ENCODE measurements at places on chromosomes 6 and 20.

DNA sequence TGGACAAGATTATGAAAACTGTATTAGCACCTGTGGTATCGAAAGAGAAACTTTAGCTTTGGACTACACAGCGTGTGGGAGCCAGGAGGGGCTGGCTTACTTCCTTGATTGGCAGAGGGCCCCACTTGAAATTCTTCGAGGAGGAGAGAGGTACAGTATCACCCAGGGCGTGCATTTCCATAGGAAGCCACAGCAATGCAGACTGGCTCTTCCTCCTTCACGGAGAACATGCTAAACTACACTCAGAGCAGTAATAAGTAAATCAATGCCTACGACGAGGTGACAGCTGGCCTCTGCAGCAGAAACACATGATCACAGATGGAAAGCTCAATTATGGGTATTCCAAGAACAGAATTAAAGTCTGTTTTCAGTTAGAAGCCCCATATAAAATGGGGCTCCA lies 44.2 kb downstream of the MYLK4 start:
- no peak for DNase-seq

DNA sequence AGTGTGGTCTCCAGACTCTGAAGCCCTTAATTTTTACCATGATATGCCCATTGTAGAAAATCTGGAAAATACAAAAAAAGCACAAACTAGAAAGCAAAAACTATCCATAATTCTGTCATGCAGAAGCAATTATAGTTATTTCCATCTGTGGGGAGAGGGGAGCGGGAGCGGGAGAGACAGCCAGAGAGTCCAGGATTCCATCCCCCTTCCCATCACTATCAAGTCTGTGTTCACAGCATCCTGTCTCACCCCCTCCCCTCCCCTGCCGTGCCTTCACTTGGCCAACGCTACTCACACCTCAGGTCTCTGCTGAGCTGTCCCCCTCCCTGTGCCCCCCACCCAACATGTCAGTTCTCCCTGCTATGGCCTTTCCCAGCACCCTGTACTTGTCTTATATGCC lies 14.5 kb downstream of the RIMS4 start:
- DNase-seq: no peak

- no peak for DNase-seq
Observed at GRCh38 chr6:33696548-33697518, 14.7 kb downstream of the UQCC2 start.

GRCh38 chr6:71512256-71512655 lies 223.6 kb downstream of the OGFRL1 start:
- no peak for DNase-seq

- no peak for DNase-seq
Observed at GRCh38 chr20:13455713-13456112, 183.0 kb downstream of the TASP1 start.

DNA sequence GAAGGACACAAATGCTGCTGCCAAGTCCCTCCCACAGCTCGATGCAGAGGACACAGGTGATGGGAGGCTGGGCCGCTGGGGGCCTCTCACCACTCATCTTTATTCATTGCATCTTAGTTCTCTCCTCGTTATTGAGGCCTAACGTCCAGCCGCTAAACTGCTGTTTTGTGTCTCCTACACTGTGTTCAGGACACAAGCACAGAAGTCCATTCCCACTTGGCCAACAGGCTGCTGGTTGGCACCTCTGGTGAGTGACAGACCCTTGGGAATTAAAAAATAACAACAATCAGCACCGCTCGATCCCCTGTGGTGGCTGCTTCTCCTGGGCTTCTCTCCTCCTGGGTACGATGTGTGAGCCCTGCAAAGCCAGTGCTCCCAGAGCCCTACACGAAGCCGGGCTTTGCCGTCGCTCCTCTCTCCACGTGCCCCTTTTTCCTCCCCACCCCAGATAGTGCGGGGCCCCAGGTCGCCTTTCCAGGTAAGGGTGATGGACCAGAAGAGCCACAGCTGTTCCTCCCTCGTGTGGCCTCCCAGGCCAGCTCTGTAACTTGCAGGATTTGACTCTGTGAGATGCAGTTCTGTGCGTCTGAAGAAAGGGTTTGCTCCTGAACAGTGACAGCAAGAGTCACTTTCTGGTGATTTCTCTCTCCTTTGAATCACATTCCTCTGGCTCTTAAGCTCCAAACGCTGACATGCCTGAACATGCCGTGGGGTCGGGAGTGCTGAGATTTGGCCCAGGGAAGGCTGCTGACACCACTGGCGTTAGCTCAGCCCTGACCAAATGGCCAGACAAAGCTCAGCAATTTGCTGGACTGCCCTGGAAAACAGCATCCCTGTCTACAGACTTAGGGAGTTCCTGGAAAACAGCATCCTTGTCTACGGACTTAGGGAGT lies 59.3 kb downstream of the DLL1 start:
- DNase-seq: no peak

GRCh38 chr6:112184951-112185350 lies 69.4 kb downstream of the LAMA4 start:
- DNase-seq: no peak

GRCh38 chr6:57342148-57342669 lies 24.8 kb downstream of the PRIM2 start:
- no peak for DNase-seq

DNA sequence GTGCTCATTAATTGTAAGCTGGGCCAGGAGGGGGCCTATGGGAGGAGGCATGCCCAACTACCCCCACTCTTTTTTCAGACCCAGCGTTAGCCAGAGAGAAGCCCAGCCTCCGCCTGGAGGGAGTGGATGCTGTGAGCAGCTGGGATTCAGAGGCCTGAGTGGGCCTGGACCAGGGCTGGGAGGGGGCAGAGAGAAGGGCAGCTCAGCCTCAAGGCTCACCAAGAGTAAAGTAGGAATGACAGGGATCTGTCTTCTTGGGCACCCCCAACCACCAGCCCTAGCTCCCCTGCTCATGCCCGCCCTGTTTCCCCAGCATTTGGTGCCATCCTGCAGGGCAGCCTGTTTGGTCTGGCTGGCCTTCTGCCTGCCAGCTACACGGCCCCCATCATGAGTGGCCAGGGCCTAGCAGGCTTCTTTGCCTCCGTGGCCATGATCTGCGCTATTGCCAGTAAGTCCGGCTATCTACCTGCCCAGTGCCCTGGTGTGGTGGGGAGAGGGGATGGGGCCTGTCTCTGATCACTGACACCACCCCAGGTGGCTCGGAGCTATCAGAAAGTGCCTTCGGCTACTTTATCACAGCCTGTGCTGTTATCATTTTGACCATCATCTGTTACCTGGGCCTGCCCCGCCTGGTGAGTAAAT lies 6.8 kb downstream of the SLC29A1 start:
- DNase-seq: no peak

DNA sequence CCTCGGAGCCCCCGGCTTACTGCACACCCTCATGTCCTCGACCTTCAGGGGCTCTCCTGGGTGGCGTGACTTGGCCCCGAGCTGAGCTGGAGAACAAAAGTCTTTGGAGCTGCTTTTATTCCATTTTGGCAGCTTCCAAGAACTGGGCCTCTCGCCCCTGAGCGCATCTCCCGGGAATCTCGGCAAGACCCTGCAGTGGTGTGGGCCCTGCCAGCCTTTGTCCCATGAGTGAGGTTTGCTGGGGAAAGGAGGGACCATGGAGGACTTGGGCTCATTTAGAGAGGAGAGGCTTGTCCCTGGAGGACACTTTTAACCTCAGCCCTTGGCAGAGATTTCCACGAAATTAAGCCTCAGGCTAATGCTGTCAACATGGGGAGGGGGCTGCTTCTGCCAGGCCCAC lies 62.3 kb upstream of the SLCO4A1 start:
- DNase-seq: no peak

GRCh38 chr20:47543006-47543431 lies 41.3 kb downstream of the NCOA3 start:
- DNase-seq: no peak

DNA sequence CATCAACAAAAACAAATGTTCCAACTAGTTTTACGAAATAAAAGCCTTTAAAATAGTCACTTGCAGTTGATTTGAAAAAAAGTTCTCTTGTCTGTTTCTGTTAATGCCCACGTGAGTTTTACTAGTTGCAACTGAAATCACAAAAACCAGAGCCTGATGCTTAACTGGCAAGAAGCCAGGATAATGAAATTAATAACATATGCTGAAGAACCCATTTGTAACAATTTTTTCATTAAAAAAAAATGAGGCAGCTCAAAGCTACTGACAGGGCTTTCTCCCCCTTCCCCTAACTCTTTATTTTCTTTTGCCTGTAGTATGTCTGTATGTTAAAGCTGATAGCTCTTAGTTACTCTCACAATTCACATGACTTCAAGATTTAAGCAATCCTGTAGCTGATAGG lies 132.7 kb upstream of the EYA4 start:
- DNase-seq: no peak

GRCh38 chr6:142014515-142014914 lies 118.2 kb upstream of the GJE1 start:
- no peak for DNase-seq

DNA sequence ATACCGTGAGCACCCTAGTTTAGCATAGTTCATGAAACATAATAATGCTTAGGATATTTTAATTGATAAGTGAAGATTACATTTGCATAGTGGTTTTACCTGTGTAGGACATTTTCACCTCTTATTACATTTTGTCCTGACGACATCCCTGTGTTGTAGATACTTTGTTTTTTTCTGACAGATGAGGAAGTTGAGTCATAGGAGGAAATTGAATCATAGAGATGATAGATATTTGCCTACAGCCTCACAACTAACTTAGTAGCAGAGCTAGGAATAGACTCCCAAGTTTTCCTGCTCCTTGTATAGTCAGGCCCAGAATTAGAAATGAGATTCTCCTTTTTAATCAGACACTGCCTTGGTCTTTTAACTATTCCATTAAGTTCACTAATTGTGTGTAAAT lies 100.5 kb upstream of the SUPT3H start:
- DNase-seq: no peak

DNA sequence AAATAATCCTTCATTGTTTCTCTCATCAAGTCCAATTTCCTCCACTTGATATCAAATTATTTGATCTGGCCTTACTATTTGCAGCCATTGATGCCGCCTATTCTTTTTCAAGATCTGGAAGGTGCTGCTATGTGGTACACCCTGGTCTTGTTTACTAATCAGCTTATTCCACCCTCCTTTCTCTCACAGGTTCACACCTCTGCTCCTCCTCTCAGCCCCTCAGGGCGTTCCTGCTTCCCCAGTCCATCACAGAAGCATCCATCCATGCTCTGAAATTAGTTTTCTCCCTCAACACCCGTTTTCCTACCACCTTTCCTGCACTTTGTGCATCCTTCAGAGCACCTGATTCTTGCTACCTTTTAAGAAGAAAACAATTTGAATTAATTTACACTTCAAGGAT lies 183.6 kb downstream of the EPHA7 start:
- DNase-seq: no peak

DNA sequence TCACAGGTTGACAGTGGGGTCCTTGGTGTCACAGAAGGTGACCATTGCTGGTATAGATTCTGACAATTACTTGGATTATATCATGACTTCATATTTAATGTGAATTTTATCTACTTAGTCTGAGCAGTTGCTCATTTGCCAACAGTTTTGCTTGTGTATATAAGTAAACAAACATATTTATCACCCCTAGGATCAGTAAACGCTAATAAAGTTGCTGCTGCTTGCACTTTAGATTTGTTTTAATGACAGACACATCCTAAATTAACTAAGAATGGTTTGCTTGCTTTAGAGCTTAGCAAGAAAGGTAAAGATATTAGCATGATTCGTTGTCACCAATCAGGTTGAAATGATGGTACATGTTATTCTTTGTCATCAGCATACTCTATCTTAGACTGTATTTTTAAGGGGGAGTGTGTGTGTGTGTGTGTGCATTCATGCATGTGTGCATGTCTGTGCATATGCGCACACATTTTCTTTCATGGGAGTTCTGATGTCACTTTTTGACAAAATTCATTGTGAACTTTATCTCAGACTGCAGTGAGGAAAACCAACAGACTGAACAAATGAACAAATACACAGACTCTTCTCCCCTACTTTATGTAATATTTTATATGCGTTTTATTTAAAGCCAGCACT lies 782.6 kb upstream of the FLRT3 start:
- no peak for DNase-seq

DNA sequence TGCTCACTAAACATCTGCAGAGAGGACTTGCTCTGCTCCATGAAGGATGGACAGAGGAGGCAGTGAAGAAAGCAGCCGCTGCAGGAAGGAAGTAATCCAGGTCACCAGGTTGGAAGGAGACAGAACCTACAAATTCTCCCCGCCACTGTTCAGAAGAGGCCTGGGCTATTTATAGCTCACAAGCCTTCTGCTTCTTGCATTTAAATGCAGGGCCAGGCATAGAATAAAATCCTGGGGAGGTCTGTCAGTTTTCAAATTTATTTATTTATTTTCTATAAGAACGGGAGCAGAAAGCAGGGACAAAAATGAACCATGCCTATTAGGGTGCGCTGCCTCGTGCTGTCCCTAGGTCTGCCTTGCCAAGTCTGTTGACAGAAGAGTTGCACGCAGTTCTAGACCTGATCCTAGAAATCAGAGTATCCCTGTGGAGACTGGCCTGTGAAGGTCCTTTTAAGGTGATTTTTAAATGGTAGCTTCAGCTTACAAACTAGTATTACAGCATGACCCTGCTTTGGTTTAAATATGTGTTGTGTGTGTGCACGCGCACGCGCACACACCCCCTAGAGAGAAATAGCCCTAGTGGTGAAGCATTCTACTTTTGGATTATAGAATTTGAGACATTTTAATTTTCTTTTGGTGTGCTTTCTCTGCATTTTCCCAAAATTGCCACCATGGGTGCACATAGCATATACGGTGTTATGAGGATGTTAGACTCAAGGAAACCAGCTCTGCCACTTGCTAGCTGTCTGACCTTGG lies 19.5 kb downstream of the RIMS4 start:
- no peak for DNase-seq

DNA sequence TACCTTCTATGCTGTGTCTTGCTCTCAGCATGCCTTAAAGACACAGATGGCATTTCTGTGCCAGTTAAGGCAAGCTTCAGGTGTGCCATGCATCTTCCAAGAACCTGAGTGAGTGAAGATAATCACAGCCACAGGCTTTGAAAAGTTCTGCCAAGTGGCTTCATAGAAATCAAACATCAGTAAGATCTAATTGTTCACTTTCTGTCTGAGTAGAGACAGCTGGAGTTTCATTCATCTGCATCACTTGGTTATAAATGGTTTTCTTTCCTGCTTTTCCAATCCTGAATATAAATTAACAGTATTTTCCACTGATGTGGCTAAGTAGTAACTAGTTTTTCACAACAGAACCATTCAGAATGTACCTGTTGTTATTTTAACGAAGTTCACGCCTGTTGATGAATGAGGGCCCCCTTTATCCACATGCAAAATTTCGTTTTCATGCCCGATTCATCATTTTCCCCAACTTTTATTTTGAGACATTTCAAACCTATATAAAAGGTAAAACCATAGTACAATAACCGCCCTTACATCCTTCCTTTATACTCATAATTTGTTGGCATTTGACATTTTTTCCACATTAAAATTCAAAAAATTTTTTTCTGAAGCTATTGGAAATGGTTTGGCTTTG lies 38.6 kb upstream of the KCNG1 start:
- DNase-seq: no peak

GRCh38 chr20:20207291-20207690 lies 155.0 kb downstream of the CFAP61 start:
- DNase-seq: no peak

- DNase-seq: no peak
Observed at GRCh38 chr6:98864497-98864896, 30.1 kb downstream of the POU3F2 start.

- DNase-seq: no peak
Observed at GRCh38 chr20:13625304-13625979, 13.3 kb downstream of the TASP1 start.

- DNase-seq: no peak
Observed at GRCh38 chr6:98576791-98577190, 257.6 kb upstream of the POU3F2 start.

- DNase-seq: no peak
Observed at GRCh38 chr20:57570145-57570850, 9.4 kb downstream of the PCK1 start.
